NK-92 treated with Interleukin-12 subunit alpha and Interleukin-12 subunit beta, amount 100 ng/mL, for 24 hours (cell line): ENCODE measurements at places on chromosomes 12 and 14.
A peak's percentile ranks its signal among the peaks of the same experiment; 100 is the strongest.

- DNase-seq: no peak
These were observed at the start of gene TSPAN8 for GRCh38 chr12:71157601-71158233. TSPAN8 (minus strand) TSS chr12:71157999; CDS start chr12:71157678, 321 bp downstream.

GRCh38 chr14:59314953-59315599, 126.6 kb downstream of the DAAM1 start:
- DNase-seq: no peak

DNA sequence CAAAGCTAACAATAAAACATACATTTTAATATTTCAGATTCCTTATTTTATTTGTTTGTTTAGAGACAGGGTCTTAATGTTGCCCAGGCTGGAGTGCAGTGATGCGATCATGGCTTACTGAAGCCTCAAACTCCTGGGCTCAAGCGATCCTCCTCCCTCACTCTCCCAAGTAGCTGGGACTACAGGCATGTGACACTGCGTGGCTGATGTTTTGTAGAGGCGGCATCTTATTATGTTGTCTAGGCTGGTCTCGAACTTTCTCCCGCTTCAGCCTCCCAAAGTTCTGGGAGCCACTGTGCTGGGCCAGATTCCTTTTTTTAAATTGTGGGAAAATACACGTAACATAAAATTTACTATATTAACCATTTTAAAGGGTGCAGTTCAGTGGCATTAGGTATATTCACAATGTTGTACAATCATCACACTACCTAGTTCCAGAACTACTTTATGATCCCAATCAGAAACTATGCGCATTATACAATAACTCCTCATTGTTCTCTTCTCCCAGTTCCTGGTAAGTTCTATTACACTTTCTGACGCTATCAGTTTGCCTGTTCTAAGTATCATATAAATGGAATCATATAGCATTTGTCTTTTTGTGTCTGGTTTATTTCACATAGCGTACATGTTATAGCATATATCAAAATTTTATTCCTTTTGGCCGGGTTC, 40.3 kb downstream of the ADIPOR2 start:
- no peak for DNase-seq

DNA sequence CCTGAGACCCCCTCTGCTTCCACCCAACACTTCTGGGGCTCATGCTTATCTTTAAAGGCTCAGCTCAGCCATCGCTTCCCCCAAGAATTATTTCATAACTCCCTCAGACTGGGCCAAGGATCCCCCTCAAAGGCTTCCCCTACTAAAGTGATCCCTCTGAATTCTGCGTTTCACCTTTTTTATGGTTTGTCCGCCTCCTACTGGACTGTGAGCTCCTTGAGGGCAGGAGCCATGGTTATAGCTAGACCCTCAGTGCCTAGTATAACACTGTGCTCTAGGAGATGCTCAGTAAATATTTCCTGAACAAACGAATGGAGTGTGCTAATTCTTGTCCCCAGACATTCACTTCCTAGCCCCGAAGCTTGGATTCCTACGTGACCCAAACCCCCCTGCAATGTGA, 20.5 kb upstream of the SRRM4 start:
- no peak for DNase-seq

DNA sequence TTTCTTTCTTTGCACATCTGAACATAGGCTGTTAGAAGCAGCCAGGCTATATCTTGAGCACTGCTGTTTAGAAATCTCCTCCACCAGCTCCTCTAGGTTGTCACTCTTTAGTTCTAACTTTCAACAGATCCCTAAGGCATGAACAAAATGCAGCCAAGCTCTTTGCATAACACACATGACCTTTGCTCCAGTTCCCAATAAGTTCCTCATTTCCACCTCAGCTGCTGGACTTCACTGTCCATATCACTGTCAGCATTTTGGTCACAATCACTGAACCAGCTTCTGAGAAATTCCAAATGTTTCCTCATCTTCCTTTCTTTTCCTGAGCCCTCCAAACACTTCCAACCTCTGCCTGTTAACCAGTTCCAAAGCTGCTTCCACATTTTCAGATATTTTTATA, 27.6 kb upstream of the C14orf132 start:
- DNase-seq: no peak

DNA sequence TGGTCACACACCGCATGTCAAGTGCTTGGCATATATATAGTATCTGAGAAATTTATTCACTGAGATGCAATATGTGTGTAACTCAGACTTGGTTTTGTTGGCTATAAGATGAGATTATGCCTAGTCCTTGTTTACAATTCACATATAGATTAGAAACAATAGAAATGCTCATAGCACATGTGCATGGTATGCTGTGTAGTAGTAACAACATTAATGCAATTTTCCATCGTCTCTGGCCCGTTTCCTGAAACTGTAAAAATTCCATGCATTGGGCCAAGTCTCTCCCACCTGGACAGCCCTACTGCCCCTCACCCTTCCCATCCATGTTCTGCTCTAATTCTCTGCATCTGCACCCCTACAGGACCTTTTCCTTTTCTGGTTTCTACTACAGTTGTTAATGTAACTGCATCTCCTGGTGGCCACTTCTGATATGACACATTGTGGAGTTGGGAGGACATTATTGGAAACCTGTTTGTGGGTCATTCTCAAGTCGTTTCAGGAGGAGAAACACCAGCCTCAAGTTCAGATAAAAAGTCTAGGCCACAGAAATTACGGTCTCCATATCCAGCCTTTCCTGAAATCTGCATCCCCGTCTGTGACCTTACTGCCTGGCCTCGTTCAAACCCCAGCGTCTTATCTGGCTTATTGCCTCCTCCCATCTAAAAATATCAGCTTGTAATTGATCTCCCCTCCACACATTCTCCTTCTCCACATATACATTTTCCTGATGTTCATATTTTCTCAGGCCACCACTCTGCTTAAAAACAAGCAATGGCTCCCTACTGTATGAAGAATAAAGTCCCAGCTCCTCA, 37.5 kb downstream of the EMP1 start:
- DNase-seq: no peak

GRCh38 chr12:90062799-90063198, 354.2 kb upstream of the ATP2B1 start:
- DNase-seq: no peak

DNA sequence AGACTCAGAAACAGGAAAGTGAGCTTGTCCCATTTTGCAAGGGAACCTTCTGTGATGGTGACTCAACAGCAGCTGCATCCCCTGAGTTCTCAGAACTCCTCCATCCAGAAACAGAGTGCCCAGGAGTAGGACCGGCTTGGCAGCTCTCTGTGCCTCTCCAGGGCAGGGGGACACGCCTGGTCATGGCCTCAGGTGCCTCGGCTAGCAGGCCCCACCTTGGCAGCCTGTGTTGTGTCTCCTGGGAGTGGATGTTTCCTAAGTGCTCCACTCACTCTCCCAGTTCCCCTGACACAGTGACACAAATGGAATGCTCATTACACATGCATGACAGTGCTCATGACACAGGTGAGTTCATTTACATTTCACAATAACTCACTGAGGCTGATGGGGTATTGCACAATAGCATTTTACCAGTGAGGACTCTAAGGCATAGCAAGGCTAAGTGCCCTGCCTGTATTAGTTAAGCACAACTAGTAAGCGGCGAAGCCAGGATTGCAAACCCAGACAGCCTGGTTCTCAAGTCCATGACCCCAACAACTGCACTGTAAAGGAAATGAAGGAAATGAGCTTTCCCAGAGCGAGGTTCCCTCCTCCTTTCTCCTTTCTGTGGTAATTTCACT, 47.4 kb downstream of the CALM1 start:
- no peak for DNase-seq

- DNase-seq: no peak
These were observed 8.9 kb upstream of the LTBP2 start for GRCh38 chr14:74620923-74621322.

- DNase-seq: no peak
These were observed 15.4 kb upstream of the RNASE4 start for GRCh38 chr14:20668969-20669368.

DNA sequence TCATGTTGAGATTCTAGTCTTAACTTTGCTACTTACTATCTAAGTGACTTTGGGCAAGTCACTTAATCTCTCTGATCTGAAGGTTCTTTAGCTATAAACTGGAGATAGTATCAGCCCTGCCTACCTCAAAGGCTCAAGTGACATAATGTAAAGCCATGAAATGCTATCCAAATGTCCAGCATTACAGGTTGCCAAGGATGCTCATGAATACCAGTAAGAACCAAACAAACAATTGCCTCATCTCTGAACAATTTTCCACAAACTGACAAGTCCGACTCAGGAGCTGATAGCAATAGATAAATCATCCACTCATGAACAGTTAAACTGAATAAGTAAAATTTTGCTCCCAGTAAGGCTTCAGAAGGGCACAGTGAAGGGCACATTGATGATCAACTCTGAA, 51.5 kb downstream of the LMNTD1 start:
- no peak for DNase-seq

DNA sequence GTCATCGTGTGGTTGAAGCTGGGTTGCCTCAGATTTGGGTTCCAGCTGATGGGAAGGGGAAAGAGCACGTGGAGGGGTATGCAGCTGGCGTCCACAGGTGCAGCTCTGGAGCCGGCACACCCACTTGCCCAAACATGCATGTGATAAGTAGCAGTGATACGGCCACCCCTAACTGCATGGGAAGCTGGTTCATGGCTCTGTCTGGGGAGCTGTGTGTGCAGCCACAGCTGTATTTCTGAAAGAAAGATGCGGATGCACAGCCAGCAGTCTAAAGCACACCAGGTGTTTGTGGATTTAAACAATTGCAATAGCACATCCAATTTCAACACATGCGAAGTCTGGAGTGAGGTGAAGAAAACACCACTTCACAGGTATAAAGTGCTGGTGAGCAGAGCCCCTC, 181.4 kb downstream of the EFCAB11 start:
- DNase-seq: no peak

GRCh38 chr14:79630288-79630960, 580.9 kb downstream of the DIO2 start:
- DNase-seq: no peak

DNA sequence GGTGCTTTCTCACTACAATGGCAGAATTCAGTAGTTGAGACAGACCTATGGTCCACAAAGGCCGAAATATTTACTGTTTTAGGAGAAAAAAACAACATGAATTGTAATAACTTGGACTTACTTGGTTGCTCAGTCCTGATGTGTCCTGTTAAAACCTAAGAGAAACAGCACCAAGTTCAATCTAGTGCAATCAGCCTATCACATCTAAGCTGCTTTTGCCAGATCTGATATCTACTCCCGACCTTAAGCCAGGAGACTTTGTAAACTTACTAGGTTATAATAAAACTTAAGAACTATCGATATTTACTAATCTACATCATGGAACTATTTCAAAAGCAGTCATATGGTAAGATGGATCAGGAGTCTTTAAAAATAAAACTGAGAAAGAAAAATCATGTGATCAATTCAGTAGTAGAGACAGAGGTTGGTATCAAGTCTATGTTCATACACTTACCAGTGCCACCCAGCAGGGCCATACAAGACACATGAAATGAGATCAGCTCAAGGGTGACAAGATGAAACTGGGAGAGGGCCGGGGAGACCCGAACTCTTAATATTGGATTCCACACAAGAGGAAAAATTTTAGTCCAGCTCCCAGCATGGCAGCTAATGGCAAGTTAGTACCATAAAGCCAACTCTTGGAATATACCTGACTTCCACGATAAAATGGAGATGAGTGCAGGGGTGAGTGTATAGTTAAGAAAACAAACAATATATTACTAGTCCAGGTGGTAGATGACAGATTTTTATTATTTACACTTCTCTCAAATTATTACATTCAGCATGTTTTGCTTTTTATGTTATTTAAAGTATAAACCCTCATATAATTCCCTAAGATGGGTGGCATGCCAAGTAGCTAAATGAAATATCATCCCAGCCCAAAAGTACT, 27.5 kb downstream of the NUDT4 start:
- no peak for DNase-seq

DNA sequence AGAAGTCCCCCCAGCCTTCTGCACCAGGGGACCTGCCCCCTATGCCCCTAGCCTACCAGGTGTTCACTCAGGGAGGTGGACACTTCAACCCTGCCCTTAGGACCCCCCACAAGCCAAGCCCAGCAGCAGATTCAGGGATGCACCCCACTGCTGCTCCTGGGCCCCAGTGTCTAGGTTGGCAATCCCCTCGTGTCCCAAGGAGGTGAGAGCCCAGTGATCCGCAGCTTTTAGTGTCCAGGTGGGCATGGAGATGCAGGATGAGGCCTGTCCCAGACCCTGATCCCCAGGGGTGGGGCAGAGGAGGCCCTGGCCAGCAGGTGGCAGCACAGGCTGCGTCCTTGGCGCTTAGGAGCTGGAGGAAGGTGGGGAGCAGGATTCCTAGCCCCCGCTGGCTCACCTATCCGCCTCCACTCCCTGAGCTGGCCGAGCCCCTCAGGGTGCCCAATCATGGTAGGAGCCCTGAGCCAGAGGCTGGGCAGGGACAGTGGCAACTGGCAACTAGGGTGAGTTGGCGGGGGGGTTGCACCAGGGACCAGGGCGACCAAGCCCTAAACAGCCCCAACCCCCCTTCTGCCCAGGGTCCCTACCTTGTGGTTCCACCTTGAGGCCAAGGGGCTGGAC, 4.1 kb downstream of the CKB start:
- DNase-seq: no peak

- DNase-seq: no peak
These were observed 1.7 kb downstream of the SUPT16H start for GRCh38 chr14:21382095-21382494.

GRCh38 chr14:91858536-91859275, 8.6 kb downstream of the TC2N start:
- peak; percentile 50 for DNase-seq

- no peak for DNase-seq
These were observed 13.6 kb upstream of the MLXIP start for GRCh38 chr12:122064780-122065588.

DNA sequence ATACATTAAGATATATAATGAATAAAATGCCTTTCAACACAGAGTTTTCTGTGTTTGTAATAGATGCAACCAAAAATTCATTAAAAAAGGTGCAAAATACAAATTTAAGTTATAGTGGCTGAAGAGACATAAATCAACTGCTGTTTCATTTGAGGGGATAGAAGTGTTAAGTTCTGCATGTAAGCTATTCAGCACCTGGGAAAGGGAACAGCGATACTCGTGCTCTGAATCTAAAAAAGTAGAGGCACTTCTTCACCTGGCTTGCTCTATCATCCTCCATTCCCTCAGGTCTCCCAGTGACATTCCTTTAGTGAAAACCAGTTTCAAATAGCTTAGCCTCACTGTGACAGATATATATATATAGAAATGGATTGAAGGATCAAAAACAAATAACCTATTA, 222.6 kb downstream of the ACSS3 start:
- DNase-seq: no peak

DNA sequence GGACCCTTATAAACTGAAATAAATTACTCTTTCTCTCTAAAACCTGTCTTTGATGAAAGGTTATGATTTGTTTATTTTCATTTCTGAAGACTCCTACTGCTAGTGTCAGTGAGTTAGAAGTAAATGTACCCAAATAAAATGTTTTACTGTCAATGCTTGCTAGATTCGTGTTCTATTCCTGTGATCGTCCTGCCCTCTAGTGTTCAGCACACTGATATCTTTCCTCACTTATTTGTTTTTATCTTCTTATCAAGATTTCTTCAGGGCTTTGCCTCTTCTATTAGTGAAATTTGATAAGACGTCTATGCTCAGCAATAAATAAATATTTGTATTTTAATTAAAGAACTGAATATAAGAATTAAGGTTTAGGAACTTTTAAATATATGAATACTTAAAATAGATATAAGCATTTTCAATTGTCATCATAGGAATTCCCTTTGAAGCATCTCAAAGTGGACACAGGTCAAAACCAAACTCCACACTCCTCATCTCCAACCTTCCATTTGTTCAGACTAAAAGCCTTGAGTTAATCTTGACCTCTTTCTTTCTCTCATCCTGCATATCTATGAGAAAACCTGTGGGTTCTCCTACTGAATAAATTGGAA, 75.8 kb downstream of the C12orf50 start:
- DNase-seq: no peak

- no peak for DNase-seq
These were observed 5.0 kb downstream of the MGST1 start for GRCh38 chr12:16352481-16352880.
